Globus pallidus (tissue), 1 donor: ENCODE measurements at places on chromosomes 5 and 9.
A peak's percentile ranks its signal among the peaks of the same experiment; 100 is the strongest.

DNA sequence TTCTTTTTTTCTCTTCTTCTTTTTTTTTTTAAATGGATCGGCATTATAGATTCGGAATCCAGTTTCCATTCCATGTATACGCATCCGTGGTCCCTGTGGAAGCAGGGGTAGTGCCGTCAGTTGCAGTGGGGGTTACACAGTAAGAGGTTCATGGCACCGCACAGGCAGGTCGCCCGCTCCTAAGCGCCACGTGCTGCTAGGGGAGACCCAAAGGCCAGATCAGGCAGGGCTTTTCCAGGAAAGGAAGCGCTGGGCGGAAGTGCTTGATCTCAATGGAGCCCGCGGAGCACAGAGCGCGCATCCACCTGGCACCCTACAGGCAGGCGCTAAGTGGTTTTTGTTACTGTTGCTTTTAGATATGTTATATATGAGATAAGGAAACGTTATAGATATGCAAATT is 174.8 kb upstream of the OR13F1 start:
- DNase-seq = no peak

- DNase-seq = no peak
Measured at GRCh38 chr9:119852390-119852789, 483.2 kb upstream of the BRINP1 start.

- DNase-seq = peak; percentile 13
Measured at GRCh38 chr5:95035891-95036685, 248.8 kb downstream of the MCTP1 start.

GRCh38 chr5:94575196-94575595 is 43.2 kb downstream of the KIAA0825 start:
- no peak for DNase-seq

GRCh38 chr5:128201065-128201926 is 117.7 kb downstream of the SLC12A2 start:
- peak; percentile 63 for DNase-seq

- DNase-seq = no peak
Measured at GRCh38 chr9:78614892-78615291, 318.0 kb downstream of the PSAT1 start.

GRCh38 chr5:141713616-141714309 is 31.7 kb upstream of the ARAP3 start:
- no peak for DNase-seq

DNA sequence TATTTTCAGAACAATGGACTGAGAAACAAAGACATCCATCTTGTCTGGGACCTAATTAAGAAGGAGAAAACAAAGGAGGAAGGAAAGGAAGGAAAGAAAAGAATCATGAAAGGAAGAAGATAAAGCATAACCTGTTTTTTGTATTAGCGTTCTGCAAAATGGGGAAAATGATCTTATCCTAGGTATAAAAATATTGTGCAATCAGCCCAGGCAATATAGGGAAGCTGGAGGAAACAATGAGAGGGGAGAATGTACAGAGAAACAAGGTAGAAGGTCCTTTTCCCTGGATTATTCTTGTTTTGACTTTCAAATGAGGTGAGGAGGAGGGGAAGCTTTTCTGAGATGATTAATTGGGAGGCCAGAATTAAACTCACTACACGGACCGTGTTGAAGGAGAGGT is 177.9 kb downstream of the COX7C start:
- no peak for DNase-seq

GRCh38 chr5:6503342-6503741 is 54.7 kb downstream of the UBE2QL1 start:
- no peak for DNase-seq

DNA sequence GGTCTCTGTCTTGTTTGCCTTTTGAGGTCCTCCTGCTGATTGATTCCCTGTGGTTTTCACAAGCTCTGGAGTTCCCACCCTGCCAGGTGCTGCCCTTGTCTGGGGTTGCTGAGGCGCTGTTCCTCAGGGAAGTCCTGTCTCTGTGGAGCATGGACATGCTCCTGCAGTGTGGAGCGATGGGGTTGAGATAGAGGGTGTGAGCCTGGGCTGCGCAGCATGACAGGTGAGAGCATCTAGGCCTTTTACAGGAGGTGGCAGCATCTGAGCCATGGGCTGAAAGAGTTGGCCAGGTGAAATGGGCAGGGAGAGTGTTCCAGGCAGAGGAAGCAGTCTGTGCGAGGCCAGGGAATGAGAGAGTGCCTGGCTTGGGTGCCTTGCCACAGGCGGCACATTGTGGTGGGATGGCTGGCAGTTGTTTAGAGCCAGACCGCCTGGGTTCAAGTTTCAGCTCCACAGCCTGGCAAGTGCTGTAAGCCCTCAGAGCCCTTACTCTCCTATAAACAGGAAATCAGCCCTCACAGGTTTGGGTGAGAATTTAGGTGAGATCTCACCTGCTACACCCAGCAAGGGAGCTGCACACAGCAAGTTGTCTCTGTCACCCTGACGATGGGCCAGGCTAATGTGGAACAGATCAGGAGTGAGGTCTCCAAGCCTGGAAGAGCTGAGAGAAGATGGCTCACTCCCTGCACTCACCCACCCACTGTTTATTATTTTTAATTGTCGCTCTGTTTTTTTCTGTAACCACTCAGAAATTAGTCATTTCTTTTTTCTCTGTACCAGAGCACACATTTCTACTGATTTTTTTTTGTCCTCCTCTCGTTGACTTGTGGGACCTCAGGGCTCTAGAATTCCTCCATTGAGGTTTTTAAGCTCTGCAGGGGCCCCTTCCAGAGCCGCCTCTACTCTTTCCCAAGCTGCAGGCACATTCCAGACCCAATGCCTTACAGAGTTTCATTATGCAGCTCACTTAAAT is 19.6 kb downstream of the TCOF1 start:
- no peak for DNase-seq

- no peak for DNase-seq
Measured at GRCh38 chr5:54700986-54701578, 183.5 kb downstream of the SNX18 start.

GRCh38 chr5:119328753-119329602 is 26.8 kb upstream of the TNFAIP8 start:
- DNase-seq = no peak

- DNase-seq = no peak
Measured at GRCh38 chr5:68436686-68437520, 221.3 kb downstream of the PIK3R1 start.

DNA sequence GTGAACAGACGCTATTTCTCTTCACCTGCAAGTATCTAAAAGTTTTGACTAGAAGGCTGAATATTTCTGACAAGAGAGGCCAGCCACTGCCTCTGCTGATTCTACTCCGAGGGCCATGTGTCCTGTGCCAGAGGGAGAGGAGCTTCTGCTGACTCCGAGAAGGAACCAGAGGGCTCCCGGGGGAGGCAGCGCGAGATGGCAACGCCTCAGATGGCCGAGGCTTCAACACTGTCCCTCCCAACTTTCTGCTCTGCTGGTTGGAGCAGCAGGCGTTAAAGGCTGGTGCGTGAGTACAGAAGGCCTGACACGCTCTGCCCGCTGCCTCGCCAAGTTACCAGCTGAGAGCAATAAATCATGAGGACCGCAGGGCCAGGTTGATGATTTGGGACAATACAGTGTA is 178.8 kb downstream of the GAPVD1 start:
- no peak for DNase-seq

DNA sequence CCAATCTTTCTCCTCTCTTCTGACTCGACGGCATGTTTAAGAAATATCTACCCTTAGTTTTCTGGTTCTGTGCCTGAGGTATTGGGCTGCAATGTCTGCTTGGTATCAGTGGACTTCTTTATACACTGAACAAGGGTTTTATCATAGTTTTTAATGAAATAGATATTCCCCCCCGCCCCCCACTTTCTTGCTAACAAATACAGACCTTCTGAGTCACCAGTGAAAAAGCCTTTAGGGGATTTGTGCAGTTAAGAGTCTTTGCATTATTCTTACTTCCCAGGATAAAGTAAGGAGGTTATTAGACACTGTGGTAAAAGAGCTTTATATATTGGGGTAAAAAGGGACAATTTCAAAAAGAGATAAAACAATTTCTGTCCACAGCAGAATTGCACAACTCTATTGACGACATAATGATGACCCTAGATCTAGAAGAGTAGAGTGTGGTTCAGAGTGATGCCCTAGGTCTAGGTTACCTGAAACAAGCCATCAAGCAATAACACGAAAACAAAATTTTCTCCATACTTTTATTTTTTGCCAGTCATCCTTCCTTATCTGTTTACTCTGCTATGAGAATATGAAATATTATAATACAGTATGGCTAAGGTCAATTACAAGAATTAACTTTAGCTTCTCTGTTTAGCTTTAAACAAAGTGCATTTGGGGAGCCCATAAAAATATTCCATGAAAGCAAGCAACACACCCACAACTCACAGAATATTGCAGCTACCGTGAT is 110.7 kb downstream of the PLK2 start:
- no peak for DNase-seq

DNA sequence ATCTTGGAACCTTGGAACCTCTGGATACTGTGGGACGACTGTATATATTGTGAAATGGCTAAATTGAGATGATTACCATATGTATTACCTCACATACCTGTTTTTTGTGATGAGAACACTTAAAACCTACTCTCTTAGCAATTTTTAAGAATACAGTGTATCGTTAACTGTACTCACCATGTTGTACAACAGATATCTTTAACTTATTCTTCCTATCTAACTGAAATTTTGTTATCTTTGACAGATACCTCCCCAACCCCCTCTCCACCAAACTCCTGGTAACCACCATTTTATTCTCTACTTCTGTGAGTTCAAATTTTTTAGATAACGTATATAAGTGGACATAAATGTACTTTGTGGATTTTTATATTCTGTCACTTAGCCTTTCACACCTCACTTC is 126.5 kb downstream of the ZCCHC7 start:
- no peak for DNase-seq

- DNase-seq = no peak
Measured at GRCh38 chr9:124266139-124266825, 8.5 kb downstream of the NEK6 start.

GRCh38 chr5:133370036-133370831 is 242.1 kb downstream of the FSTL4 start:
- no peak for DNase-seq

DNA sequence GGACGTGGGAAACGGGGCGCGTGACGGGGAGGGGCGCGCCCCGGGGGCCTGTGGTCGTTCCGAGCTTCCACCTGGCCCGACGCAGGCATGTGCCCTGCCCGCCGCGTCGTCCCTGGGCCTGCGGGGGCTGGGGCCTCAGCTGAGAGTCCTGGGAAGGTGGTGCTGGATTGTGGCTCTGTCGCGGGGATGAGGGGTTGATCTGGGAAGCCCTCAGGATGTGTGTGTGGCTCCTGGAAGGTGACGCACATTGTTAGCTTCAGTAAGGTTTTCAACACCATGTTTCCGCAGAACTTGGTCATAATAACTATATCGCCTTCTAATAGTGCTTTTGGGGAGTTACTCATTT is 589.1 kb downstream of the MTRR start:
- peak; percentile 17 for DNase-seq

DNA sequence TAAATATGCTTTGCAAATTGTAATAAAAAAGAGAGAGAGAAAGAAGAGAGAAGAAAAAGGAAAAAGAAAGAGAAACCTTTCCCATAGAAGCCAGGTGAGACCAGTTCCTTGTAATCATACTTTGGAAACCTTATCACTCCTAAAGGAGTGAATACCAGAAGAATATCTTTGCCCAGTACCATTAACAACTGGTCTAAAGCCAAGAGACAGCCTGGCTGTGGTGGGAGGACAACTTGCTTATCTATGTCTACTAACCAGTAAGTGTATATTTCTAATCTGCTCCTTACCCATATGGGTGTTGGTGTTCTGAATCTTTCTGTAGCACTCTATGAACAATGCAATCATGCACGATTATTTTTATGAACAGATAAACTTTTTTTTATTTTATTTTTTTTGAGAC is 10.5 kb upstream of the TXN start:
- DNase-seq = no peak

DNA sequence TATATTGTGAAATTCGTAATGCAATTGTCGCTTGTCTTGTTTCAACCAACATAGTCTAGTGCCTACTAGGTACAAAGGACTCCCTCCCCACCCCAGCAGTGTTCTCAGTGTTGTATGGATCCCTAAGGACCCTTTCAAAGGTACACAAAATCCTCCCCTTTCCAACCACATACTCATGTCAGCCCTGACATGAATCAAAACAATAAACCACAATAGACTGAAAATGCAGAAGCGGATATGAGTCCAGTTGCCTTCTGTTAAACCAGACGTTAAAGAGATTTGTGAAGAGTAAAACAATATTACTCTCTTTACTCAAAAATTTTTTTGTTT is 82.4 kb upstream of the IFNK start:
- DNase-seq = no peak

DNA sequence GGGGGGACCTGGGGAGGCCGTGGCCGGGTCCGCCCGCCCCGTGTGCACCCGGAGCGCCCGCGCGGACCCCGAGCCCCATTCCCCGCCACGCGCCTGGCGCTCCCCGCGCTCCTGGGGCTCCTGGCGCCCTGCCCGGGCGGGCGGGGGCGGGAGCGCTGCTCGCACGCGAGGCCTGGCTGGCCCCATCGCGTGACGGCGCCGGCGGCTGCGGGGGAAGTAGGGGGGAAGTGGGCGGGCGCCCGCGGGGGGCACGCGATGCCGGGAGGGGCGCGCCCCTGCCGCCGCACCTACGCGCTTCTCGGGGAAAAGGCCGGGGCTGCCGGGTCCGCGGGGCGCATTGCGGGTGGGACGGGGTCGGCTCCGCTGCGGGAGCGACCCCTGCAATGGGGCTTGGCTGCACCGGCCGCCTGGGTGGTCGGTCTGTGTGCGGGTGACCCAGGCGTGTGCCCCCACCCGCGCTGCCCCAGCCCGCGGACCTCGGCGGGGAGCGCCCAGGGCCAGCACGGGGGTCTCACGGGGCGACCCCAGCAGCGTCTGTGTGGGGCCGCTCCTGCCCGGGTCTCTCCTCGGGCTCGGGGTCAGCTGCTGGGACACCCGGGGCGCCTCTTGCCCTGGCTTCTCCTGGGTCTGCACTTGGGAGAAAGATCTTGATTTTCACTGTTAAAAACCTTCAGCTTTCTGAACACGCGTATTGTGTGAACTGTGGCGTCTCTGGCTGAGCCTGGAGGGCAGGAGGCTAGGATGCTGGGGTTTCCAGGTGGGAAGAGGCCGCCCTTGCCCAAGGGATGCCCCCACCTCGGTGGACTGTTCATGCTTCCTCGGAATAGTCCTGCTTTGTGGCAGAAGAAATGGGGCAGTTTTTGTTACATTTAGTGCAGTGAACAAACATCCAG is 52.4 kb downstream of the AHRR start:
- DNase-seq = no peak

- no peak for DNase-seq
Measured at GRCh38 chr5:106154280-106154716, 1516.4 kb downstream of the EFNA5 start.

- no peak for DNase-seq
Measured at GRCh38 chr5:1349246-1349645, 4.3 kb upstream of the CLPTM1L start.

DNA sequence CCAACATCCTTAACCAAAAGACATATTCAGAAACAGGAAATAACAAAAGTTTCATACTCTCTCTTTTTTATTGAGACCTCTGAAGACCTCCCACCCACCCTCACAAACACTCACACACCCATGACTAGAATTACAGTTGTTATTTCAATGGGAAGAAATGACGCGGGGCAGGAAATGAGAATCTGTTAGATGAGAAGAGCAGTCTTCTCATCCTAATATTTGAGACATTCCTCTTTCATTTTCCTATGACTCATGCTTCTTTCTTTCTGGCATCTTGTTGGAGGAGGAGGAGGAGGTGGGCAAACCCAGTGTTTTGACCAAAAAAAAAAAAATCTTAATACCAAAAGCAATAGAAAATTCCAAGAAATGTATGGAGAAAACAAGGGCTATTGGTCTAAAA is 179.5 kb upstream of the TARS1 start:
- no peak for DNase-seq
